ENCODE measurements at places on chromosomes 11 and 22. TPM values are rescaled to one million over a fixed set of nuclear protein-coding genes. Genes with fewer than 3 reads are reported as not detected.

Gene OR51E2
- 0.72 TPM for total RNA-seq

Gene LGR4
- 8.1 TPM for total RNA-seq

Gene P2RY6
- total RNA-seq: under 0.01 TPM

Gene C1QTNF4
- not detected for total RNA-seq

Gene C22orf15
- total RNA-seq: 2.3 TPM

Gene GLYAT
- not detected for total RNA-seq

Gene TYR
- total RNA-seq: not detected

Gene EI24
- 95.9 TPM for total RNA-seq

Gene MMP12
- not detected for total RNA-seq

Gene SLC29A2
- total RNA-seq: under 0.01 TPM

Gene ACAT1
- total RNA-seq: 57.7 TPM

Gene HBG1
- total RNA-seq: not detected

Gene APOL1
- total RNA-seq: 0.56 TPM

Gene RAG1
- total RNA-seq: 0.72 TPM

Gene PEX16
- total RNA-seq: 15.3 TPM

Gene MIOX
- not detected for total RNA-seq

Gene TNRC6B
- total RNA-seq: 17.0 TPM

Gene MRGPRX3
- total RNA-seq: not detected

Gene DKK3
- 453 TPM for total RNA-seq

Gene DCHS1
- 1.4 TPM for total RNA-seq

Gene EIF3L
- total RNA-seq: 464 TPM

Gene PUS3
- total RNA-seq: 16.4 TPM

Gene PKDREJ
- not detected for total RNA-seq

Gene DDI1
- not detected for total RNA-seq

Gene FAM180B
- not detected for total RNA-seq

Gene PHF21B
- total RNA-seq: not detected

Gene PACSIN3
- total RNA-seq: 18.9 TPM

Gene LRRC75B
- total RNA-seq: 1.4 TPM

Gene ELP4
- 20.4 TPM for total RNA-seq

Gene SHISAL1
- 1.1 TPM for total RNA-seq

Gene SLC35C1
- 4.3 TPM for total RNA-seq

Gene CTSW
- total RNA-seq: 0.18 TPM

Gene KRTAP5-8
- total RNA-seq: not detected

Gene OR6T1
- not detected for total RNA-seq

Gene SLC22A6
- not detected for total RNA-seq

Gene GDPD4
- not detected for total RNA-seq

Gene ACCS
- 1.4 TPM for total RNA-seq

Gene DGCR6
- total RNA-seq: 0.56 TPM

Gene ARHGAP8
- 0.18 TPM for total RNA-seq

Gene FOLR1
- not detected for total RNA-seq

Gene MS4A15
- total RNA-seq: not detected

Gene OR4X1
- total RNA-seq: not detected

Gene TPST2
- total RNA-seq: 42.5 TPM

Gene DHCR7
- total RNA-seq: 20.0 TPM

Gene TEX12
- not detected for total RNA-seq

Gene OR10G4
- total RNA-seq: not detected

Gene PLEKHA7
- total RNA-seq: not detected

Gene LRRC74B
- total RNA-seq: not detected

Gene ALDH3B1
- 11.9 TPM for total RNA-seq

Gene TESMIN
- 0.56 TPM for total RNA-seq

Gene PGA5
- not detected for total RNA-seq

Gene OR4B1
- total RNA-seq: not detected

Gene CASP5
- total RNA-seq: not detected

Gene OR2D2
- 0.28 TPM for total RNA-seq

Gene IL18
- 0.54 TPM for total RNA-seq

Gene OR51B4
- not detected for total RNA-seq

Gene KDM4E
- total RNA-seq: not detected

Gene SYT13
- total RNA-seq: not detected

Gene OR51I1
- total RNA-seq: not detected

Gene SEPTIN3
- total RNA-seq: under 0.01 TPM
